ENCODE measurements at places on chromosomes 7 and 10.

- peak; percentile 75 for DNase-seq
These were observed 40.6 kb upstream of the NPFFR1 start for GRCh38 chr10:70324339-70324861.

DNA sequence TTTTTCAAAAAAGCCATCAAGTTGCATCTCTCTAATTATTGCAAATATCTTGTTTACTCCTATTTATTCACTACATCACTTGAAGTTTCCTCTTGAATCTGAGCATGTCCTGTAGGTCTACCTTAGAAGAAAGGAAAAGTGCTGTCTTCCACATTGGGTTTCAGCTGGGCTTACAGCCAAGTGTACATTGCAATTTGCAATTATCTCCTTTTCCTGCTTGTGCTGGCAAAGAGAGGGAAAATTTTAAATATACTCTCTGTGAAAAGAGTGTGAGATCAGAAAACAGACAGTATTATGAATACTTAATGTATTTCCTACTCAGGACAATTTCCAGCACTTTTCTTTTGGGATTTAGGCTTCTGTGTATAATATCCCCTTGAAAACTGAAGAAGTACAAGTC is 839.7 kb downstream of the CNTNAP2 start:
- no peak for DNase-seq

GRCh38 chr7:33075818-33076518 is 13.4 kb upstream of the NT5C3A start:
- DNase-seq = no peak

GRCh38 chr10:101123085-101123814 is 7.8 kb upstream of the TLX1 start:
- no peak for DNase-seq

- DNase-seq = no peak
These were observed 483.0 kb downstream of the MAGI2 start for GRCh38 chr7:78970440-78970916.

DNA sequence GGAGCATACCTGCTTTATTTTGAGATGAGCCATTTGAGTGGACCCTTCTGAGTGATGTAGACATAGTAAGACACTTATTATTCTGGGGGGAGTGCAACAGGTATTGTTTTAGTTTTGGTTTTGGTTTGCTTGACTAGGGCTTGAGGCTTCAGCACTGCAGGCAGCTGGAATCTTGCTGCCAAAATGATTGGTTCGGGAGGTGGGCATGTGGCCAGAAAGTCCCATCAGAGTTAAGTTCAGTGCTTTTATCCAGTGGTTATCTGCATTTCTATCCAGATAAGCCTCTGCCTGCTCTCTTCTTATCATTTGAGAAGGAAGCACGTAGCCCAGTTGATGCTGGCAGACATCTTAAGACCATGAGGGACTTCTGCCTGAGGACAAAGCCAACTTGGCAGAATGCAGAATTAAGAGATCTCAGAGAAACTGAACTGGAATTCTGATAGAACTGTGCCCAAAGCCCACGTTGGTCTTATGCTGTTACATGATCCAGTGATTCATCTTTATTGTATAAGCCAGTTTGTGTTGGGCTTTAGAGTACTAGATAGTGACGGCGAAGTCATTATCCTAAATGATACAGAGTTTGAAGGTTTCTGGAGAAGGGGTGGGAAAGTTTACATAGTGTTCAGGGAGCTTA is 9.6 kb upstream of the JAZF1 start:
- no peak for DNase-seq

- peak; percentile 83 for DNase-seq
These were observed at the start of gene PRTFDC1 for GRCh38 chr10:24952143-24952706. TSS of gene PRTFDC1 (minus strand) at chr10:24952606. CDS start at chr10:24952575, 31 bp downstream.

- DNase-seq = peak; percentile 49
These were observed 6.7 kb downstream of the RASSF4 start for GRCh38 chr10:44966129-44966815.

GRCh38 chr7:72326365-72326764 is 85.8 kb downstream of the CALN1 start:
- DNase-seq = no peak

GRCh38 chr10:13404305-13404759 is 56.2 kb upstream of the SEPHS1 start:
- no peak for DNase-seq

DNA sequence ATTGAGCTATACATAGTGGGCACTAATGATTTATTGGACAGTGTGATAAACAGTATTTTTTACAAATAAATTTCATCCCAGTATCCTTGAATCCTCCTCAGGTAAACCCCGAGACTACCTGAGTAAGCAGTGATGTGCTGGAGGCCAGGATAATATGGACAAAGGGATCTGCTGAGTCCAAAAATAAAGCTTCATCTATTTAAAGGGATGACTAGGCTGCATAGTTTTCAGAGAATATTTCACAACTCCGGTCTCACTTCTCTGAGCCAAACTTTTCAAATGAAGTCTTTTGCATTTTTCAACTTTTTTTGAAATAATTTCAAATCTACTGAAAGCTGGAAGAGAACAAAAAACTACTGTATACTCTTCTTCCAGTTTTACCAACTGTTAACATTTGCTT is 2.5 kb downstream of the ACTR3B start:
- DNase-seq = no peak

GRCh38 chr10:116444527-116445142 is 17.0 kb downstream of the PNLIPRP3 start:
- no peak for DNase-seq

- no peak for DNase-seq
These were observed 357.1 kb downstream of the PCLO start for GRCh38 chr7:82805527-82805960.

- DNase-seq = no peak
These were observed 93.4 kb upstream of the ADRB1 start for GRCh38 chr10:113950268-113950667.

DNA sequence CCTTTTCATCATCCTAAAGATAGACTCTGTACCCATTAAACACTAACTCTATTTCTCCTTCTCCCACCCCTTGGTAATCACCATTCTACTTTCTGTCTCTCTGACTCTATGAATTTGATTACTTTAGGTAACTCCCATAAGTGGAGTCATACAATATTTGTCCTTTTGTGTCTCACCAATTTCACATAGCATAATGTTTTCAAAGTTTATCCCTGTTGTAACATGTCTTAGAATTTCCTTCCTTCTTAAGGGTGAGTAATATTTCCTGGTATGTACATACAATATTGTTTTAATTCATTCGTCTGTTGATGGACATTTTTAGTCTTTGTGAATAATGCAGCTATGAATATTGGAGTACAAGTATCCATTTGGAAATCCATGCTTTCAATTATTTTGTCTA is 50.9 kb upstream of the CDCA7L start:
- no peak for DNase-seq

DNA sequence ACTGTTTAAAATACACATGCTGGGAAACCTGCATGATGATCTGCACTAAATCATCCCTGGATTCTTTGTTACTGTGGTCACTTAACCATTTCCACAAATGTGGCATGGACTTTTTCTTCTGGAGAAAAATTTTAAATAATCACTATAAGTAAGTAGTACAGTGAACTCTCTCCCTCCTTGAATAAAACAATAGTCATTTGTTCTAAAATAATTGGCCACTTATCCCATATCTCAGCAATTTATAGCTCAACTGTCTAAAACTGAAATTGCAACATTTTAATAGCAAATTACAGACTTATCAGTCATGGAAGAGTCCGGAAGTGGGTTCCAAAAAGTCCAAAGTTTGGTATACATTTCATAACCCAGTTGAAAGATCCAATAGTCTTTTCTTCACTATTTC is 90.9 kb downstream of the MTERF1 start:
- no peak for DNase-seq

DNA sequence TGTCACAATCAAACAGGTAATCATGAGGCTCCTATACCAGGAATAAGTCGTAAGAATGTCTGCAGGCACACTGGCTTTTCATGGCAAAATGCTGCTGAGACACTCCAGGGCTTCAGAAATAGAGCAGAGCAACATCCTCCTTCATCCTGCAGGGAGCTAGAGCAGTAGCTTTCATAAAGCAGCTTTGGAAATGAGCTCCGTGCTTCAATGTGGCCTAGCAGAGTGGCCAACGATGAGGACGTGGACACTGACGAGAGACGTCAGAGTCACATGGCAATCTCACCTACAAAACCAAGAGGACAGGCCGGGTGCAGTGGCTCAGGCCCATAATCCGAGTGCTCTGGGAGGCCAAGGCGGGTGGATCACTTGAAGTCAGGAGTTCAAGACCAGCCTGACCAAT is 9.8 kb downstream of the COBL start:
- DNase-seq = no peak

DNA sequence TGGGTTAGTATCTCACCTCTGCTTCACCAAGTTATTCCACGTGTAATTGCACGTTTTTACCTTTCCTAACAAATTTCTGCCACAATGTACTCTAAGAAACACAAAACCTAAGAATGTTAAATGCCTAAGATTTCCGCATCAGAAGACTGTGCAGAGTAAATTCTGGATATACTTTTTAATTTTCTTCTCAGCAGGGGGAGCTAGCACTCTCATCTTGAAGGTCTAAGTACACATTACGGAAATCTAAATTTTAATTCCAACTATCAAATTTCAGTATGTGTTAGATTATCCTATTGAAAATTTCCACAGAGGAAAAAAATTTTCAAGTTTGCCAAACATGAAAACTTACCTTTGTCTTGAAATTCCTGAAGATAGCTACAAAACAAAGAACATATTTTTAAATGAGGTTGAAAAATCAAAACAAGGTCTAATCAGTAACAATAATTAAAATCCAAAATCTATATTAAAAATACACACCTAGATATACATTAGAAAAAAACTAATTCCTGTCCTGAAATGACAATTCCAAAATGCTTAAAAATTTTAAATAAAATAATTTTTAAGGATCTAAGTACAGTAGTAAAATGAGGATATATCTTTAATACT is 10.5 kb downstream of the SKAP2 start:
- no peak for DNase-seq

GRCh38 chr7:94514917-94515316 is 5.3 kb downstream of the CASD1 start:
- no peak for DNase-seq

- DNase-seq = no peak
These were observed 101.0 kb downstream of the CDCA7L start for GRCh38 chr7:21844742-21845141.

DNA sequence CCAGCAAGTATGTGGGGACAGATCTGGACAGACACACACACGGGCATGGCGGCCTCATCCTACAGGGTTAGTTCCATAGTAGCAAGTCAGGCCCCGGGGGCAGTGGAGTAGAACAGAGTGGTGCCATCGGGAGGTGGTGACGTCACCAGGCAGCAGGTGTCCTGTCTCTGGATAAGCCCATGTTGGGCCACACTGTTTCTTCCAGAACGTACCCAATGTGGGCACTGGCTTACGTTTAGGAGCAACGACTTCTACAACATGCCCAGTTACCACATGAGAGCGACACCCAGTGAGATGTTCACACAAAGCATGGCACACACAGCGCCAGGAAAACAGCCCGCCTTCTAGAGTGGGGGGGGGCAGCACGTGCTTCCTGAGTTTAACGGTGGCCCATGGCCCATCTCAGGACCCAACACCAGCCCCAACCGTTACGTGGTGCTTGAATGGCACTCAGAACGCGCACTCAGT is 67.8 kb downstream of the CTBP2 start:
- DNase-seq = no peak

DNA sequence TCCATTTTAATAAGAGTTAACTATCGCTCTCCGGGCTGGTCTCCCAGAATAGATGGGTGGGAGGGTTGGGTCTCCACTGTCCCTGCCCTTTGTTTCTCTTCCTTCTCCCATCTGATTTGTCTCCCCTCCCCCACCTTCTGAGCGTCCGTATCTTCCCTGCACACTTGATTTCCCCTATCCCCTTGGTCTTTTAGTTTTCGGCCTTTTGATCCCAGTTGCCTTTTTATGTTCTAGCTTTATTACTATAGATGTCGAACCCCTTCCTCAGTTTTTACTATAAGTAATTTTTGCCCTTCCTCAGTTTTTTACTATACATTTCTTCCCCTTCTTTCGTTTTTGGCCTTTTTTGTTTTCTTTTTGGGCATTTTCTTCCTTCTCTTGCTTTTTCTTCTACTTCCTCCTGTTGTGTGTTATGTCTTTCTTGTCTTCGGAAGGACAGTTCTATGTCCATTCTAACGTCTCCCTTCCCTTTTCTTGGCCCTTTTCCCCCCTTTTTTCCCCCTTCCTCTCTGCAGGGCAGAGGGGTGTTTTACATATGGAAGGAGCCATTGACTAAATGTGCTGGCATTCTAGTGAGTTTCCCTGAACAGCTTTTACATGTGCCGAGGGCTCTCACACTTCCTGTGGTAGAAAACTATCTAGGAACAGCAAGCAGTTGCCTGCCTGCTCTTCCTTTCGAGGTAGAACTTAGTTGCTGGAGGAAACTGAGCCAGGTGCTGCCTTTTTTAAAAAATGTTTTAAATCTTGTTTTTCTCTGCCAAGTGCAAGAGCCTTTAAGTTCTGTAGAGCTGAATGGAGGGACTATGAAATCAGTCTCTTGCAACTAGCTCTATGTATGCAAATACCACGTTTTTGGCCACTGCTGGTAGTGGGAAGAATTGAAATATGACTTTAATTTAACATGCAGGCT is 2.8 kb downstream of the TET1 start:
- no peak for DNase-seq

- no peak for DNase-seq
These were observed 25.4 kb upstream of the USP6NL start for GRCh38 chr10:11636697-11637303.

- no peak for DNase-seq
These were observed 25.4 kb downstream of the RPP38 start for GRCh38 chr10:15122477-15123030.

DNA sequence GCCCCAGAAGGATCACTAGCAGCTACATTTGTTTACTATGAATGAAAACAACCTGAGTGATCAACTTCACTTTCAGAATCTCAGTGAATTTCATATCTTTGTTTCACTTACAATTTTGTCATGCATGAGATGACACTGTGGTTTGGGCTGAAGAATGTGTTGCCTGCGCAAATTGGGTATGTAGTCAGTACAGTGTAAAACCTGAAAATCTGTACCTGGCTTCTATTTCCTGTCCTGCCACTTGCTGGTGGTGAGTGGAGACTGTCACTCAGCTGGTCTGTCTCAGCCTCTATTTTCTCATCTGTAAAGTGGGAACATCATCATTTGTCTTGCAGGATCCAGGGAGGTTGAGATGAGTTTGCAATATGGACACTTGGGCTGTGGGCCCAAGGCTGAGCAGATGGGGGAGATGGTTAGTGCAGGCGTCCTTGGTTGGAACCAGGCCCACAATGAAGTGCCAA is 118.0 kb downstream of the WDFY4 start:
- no peak for DNase-seq

GRCh38 chr7:29805886-29806207 is 461 bp upstream of the WIPF3 start:
- DNase-seq = no peak
